ENCODE measurements at places on chromosomes 1 and 21.

DNA sequence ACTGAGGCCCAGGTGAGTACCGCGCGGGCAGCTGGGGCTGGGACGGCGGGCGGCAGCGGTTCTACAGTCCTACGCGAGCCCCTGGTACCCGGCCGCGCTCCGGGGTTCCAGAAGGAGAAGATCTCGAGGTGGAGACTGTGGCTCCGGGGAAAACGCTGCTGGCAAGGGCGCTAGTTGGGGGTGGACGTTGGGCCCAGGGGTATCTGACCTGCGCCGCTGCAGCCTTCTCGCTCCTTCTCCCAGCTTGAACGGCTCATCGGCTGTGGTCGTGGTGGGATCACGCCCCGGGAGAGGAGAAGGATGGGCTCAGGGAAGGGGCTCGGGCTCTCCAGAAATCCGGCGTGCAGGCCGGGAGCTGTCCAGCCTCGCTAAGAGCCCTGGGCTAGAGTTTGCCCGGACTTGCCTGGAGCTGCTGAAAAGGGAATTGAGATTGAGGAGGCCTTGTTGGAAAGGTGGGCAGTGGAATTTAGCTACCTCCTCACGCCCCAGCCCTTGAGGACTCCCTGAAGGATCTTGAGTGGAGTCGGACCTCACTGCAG, 1.1 kb upstream of the POU3F1 start:
- no peak for DNase-seq

GRCh38 chr1:234840843-234841242, 230.9 kb upstream of the IRF2BP2 start:
- no peak for DNase-seq

DNA sequence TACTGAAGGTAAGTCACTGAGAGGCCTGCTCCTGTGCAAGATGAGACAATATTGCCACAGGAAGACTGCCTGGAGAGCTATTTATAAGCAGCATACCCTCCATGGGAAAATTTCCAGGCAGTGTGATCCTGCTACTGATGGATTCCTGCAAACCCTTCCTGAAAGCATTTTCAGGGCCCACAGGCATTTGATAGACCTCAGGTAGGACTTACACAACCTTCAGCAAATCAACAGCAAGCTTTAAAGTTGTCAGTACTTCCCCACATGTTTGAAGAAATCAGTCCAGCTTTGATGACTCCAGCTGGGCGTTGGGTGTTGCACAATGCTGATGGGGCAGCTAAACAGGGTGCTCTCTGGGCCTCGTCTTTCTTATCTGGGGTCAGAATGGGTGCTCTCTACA, 108.8 kb downstream of the PLXNA2 start:
- no peak for DNase-seq

- DNase-seq, result peak; percentile 3
Observed at GRCh38 chr1:70487910-70488665, 77.0 kb downstream of the CTH start.

DNA sequence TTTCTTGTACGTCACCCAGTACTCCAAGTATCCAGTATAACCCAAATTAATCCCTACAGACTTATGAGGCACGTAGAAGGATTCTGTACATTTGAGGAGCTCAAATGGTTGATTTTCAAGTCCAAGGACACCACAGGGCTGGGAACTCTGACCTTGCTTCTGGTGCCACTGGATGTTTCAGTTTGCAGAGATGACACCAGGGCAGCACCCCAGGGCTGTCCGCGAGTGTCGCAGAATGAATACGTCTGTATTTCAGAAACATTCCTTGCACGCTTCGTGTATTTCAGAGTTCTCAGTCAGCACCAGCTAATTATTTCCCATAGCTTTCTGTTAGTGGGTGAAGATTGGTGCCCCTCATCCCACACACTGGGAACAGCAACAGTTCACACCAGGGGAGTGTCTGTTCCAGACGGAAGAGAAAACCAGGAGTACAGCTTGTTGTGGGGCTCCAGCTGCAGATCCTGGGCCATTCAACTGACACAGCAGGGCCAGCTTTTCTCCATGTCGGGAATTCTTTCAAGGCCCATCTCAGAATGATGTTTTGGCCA, 159.2 kb downstream of the RHOU start:
- DNase-seq, result no peak

DNA sequence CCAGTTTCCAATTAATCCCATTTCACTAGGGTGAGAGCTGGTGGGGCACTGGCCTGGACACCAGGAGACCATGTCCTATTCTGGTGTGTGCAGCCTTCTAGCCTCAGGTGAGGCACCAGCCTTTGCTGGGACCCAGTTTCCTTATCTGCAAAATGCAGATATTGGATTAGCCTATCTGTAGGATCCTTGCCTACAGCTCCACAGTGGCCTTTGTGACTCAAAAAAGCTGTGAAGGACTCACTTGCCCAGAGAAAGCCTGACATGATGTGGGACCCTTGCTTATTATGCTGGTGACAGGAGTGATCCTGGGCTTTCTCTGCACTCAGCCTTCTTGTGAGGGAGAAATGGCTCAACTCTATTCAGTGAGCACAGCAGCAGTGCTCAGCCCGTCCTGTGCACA, 32.3 kb downstream of the TENT5C start:
- no peak for DNase-seq

- no peak for DNase-seq
Observed at GRCh38 chr1:30024411-30025195, 698.8 kb downstream of the MATN1 start.

DNA sequence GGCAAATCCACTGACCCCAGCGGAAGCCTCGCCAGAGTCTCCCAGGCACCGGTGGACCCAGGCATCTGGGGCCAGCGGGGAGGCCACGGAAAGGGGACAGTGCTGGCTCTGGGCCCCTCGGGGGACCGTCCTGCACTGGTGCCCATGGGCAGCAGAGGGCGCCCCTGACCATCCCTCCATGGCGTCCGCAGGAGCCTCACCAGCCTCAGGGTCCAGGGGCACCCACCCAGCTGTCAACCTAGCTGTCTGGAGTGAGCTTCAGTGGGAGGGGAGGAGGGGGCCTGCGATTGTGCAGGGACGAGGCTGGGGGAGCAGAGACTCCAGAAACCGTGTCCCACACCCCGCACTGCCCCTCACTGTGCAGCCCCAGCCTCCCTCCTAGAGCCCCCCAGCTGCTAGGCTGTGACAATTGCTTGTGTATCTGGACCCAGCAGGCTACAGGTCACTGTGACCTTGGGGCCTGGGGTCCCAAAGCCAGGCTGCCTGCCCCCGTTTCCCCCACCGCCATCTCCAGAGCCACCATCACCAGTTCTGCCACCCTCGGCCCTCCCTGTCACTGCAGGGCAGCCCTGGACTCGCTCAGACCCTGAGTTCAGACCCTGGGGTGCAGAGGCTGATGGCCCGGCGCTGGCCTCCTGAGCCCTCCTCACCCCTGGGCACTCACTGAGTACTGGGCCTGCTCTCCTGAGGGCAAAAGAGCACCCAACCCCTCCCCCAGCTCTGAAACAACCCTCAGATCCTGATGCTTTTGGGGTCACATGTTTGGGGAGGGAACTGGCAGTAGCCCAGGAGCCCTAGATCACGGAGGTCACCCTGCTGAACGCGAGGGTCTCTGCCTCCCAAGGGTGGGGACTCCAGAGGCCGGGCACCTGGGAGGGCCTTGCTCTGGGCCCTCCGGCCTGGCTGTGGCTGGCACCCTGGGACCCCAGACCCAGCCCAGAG, 10.6 kb upstream of the COL6A1 start:
- no peak for DNase-seq

DNA sequence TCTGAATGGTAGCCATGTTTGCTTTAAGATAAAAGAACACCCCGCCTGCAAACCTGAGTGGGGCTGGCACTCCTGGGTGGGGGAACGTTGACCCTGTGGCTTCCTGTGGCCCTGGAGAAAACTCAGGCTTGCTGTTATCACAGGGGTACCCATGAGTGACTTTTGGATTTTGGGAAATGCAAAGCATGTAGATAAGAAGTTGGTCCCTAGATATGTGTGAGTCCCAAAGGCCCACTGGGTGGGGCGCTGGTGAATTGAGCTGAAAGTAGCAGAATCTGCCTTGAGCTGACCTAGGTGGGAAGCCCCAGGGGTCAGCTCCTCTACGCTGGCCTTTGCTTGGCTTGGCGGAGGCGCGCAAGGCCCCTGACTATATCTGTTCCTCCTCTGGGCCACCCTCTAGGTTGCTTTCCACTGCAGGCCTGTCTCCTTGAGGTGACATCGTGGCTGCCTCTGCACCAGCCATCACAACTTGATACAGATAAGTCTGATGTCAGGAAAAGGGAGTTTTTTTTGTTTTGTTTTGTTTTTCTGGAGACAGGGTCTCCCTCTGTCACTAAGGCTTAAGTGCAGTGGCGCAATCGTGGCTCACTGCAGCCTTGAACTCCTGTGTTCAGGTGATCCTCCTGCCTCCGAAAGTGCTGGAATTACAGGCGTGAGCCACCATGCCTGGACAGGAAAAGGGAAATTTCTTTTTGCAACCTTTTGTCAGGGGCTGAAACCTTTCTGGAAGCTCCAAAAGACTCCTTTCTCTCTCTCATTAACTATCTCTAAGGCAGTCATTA, 72.2 kb downstream of the AGPAT3 start:
- no peak for DNase-seq

DNA sequence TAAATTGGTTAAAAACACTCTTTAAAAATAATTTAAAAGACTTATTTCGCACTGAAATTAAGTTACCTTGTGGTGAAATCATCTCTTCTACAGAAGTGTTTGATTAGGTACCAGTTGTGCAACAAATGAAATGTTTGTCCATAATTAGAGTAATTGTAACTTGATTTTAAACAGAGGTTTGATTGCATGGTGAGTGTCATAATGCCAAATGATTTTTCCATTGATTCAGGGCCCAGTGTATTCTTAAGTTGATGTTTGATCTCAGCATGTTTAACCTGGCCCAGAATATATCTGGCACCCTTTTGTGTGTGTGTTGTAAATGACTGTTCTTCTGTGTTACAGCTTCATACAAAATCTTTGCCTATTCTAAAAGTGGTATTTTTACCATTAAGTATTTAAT, 28.5 kb downstream of the LRRC8B start:
- no peak for DNase-seq

All from germinal center (tissue), 1 donor.